Glomerular endothelial cell (primary cell): ENCODE measurements at places on chromosomes 1 and 21. TPM values are rescaled to one million over a fixed set of nuclear protein-coding genes. Genes with fewer than 3 reads are reported as not detected.

The C1orf198 gene
- total RNA-seq: 34.1 and 83.2 TPM in 2 replicates

The RSPO1 gene
- total RNA-seq: not detected in 2 replicates

- no peak for DNase-seq
Measured at GRCh38 chr21:32548978-32549377, 36.3 kb downstream of the TCP10L start.

DNA sequence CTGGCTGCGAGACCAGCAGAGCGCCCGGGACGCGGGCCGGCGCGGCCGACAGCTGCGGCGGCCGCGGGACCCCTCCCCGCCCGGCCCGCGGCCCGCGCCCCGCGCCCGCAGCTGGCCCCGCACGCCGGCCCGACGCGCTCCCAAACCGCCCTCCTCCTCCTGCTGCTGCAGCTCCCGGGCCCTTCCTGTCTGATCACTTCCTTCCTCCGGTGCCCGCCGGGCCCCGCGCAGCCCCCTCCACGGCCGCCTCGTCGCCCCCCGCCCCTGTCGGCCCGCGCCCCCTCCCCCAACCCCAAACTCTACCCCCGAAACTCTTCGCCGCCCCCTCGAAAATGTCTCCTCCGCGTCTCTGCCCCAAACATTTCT lies 594 bp downstream of the LUZP1 start:
- DNase-seq: no peak

DNA sequence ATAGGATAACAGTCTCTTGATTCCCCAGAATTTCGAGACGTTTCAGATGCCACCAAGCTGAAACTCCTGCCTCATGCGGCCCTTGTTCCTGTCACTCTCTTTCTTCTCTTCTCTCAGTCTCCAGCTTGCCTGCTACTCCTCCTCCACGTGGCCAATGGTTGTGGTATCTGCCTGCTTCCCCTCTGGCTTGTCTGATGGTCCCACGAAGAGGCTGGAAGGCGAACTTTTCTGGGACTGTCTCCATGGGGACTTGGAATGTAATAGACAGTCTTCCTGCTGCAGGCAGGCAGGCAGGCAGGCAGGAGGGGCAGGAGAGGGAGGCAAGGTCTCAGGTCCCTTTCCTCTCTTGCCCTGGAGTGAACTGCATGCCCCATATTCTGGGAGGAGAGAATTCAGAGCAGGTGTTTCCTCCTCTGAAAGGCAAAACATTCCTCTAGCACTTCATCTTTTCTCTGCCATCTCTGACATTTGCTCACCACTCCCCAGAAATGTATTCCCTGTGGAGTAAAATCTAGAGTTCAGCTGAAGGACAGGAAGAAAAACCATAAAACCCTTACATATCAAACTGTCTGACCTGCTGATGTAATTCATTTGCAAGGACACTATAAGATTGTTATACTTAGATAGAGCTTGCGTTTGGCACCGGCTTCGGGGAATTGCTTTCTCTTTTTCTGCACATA lies 64.1 kb upstream of the GNG12 start:
- no peak for DNase-seq

DNA sequence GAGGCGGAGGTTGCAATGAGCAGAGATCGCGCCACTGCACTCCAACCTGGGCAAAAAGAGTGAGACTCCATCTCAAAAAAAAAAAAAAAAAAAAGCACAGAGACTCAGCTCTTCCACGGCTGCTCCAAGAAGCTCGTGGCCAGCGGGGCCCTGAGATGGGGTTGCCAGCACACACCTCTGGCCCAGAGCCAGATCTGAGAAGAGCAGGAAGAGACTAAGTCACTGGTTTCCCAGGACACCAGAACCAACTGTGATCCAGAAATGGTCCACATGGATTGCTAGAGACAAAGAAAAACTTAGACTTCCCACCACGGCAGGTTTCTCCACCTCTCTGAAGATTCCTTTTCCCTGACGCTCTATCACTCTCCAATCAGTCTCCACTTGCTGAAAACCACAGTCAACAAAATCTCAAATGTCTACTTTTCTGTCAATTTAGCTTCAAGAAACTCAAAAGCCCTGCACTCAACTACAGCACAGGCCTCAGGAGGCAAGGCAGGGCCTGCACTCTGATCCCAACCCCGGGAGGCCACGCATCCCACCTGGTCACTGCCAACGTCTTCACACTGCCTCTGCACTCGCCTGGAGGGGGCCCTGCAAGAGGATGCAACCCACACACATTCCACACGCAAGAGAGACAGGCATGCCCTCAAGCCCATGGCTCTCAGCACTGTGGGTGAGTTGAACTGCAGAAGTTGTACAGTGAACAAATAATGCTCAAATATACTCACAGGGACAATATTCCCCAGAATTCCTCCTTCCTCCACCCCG lies 79.0 kb downstream of the NPHP4 start:
- no peak for DNase-seq

DNA sequence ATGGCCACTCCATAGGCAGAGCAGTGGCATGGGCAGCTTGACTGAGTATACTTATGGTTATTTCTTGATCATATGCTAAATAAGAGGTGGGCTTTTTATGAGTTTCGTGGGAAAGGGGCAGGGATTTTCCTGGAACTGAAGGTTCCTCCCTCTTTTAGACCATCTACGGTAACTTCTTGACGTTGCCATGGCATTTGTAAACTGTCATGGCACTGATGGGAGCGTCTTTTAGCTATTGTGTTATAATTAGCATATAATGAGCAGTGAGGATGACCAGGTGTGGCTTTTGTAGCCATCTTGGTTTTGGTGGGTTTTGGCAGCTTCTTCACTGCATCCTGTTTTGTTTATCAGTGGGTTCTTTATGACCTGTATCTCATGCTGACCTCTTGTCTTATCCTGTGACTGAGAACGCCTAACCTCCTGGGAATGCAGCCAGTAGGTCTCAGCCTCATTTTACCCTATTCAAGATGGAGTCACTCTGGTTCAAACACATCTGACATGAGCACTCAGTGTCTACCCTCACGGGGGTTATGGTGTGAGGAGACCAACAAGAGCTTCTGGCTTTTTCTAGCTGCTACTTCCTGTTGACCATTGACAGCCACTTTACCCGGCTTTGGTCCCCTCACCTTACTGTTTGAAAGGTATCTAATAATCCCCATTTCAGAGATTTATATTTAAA lies 71.7 kb downstream of the GALNT2 start:
- no peak for DNase-seq

DNA sequence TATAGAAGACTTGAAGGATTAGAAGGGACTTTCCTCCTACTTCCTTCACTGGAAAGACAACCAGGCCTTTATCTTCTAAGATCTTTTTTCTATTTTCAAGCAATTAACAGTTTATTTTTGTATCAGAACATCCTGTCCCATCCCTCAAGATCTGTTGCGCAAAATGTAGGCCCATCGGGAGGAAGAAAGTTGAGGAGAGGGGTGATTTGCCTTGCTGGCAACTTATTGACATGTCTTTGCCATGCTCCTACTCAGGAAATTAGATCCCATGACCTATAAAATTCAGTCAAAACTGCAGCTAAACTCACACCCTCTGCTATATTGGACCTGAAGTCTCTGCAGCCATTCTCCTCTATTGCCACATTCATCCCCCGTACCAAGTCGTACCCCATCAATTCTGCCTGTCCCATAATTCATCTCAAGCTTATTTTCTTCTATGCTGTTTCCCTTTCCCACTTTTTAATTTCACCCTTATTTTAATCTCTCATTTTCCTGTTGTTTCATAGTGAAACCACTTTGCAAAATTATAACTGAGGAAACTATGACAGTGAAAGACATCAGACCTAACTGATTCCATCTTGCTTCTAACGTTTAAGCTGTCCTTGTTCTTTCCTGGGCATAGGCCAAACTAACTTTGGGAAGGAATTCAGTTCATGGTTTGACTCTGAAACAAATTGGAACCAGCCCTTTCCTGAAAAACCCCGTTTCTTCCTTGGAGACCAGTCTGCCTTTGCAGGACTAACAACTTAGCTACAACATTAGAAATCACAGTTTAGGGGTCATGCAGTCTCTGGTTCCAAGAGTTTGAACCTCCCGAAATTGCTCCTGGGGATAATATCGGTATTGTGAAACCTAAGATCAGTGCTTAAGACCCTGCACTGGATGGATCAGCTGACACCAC lies 195.7 kb upstream of the PTBP2 start:
- no peak for DNase-seq

- no peak for DNase-seq
Measured at GRCh38 chr1:207691841-207692240, 46.9 kb downstream of the CR1L start.

- no peak for DNase-seq
Measured at GRCh38 chr1:105779727-105780126, 1276.7 kb upstream of the PRMT6 start.

The HSPG2 gene
- 2,040 and 3,652 TPM in 2 replicates for total RNA-seq

DNA sequence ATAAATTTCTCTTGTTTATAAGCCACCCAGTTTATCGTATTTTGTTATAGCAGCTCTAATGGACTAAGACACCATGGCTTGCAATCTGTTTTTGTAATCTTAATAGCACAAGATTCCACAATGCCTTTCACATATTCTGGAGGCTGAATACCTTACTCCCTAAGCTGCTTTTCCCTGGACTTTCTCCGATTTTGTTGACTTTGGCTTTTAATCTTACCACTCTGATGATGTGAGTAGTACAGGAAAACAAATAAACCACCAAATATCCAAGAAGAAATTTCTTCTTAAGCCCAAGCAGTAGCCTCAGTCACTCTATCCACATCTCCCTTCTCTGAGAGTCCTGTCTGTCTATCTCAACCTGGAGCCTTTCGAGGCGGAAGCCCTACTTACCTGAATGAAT lies 838.6 kb downstream of the LTN1 start:
- no peak for DNase-seq

The RGS13 gene
- not detected in 2 replicates for total RNA-seq

DNA sequence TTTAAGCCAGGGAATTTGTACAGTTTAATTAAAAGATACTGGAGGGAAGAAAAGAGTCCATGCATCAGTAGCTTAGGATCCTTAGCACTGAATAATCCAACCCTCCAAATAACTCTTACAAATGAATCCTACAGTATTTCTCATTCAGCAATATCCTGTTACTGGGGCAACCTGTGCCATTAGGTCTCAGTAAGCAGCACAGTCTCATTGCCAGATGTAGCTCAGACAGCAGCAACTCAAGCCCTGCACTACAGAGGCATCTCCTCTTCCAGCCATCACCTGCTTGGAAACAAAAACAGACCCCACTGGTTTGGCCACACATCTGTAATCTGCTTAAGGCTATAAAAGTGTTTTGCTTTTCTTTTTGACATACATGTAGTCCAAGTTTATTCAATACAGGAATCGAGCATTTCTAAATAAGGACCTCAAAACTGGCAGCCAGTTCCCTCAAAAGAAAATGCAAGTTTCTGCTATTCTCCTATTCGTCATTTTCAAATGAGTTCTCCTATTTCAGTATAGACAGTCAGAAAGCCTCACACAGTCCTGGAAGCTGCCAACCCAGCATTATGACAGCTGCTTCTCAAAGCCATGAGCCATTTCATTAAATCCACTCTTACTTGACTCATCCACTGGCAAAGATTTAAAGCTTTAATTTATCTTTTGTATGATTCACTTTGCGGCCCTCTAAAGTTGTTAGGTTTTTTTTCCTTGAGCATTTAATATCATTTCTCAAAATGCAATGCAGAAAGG lies 129.0 kb downstream of the APP start:
- DNase-seq: no peak

GRCh38 chr1:224406216-224406615 lies 28.4 kb downstream of the WDR26 start:
- DNase-seq: no peak

DNA sequence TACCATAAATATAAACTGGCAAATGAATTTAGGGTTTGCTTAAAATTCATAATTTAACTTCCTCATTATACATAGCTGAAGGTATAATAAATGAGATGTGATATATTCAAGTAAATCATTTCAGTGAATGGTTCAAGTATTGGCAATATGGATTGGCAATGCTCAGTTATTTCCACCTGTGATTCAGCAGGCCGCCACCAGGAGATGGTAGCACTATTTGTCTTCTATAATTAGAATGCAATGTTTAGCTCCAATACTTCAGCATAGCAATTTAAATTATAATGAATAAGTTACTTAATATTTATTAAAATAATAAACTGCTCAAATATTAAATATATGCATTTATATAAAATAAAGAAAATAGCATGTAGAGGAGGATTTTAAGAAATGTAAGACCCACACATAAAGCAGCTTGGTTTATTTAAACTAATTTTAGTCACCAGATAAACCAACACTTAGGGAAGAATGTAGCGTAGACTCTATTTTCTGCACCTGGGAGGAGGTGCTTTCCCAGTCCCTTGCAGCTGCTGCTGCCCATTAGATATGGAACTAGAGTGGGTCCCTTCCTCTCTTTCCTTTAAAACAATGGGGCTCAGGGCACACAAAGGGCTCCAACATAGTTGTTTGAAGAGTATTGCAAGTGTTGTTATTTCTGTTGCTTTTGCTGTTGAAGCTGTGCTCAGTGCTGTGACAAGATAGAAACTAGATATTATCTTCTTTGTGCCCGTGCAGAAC lies 62.1 kb downstream of the PLPPR4 start:
- no peak for DNase-seq

- DNase-seq: no peak
Measured at GRCh38 chr1:42340093-42340492, 5.1 kb upstream of the FOXJ3 start.

The F5 gene
- total RNA-seq: not detected in 2 replicates

DNA sequence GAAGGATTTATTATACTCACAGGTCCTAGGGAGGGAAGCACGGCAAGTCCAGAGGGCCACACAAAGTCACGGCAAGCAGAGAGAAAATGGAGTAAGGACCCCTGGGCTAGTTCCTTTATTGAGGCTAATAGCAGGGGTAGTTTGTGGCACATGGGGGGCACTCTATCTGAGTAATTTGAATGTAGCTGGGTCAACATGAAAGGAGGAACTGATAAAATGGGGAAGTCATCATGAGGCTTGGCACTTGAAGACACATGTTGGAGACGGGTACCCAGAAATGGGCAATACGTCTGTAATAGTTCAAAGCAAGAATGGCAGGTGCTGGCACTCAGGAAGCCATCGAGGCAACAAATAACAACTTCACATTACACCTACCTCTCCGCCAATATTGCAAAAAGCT lies 1136.4 kb downstream of the MRPL39 start:
- DNase-seq: no peak

The NOTCH2 gene
- total RNA-seq: 27.6 and 48.8 TPM in 2 replicates

The C1orf115 gene
- total RNA-seq: 20.4 and 21.8 TPM in 2 replicates

DNA sequence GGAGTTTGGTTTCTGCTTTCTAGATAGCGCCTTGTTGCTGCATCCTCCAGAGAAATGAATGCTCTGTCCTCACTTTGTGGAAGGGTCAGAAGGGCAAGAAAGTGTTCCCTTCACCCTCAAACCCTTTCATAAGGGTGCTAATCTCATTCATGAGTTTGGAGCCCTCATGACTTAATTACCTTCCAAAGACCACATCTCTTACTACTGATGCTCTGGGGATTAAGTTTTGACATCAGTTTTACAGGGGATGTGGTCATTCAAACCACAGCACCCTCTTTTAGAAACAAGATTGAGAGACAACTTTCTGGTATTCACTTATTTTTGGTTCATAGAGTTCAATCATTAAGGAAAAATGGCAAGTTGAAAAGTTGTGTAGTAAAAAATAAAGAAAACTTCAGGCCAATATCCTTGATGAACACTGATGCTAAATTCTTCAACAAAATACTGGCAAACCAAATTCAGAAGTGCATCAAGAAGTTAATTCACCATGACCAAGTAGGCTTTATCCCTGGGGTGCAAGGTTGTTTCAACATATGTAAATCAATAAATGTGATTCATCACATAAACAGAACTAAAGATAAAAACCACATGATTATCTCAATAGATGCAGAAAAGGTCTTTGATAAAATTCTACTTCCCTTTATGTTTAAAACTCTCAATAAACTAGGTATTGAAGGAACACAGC lies 442.1 kb downstream of the PTBP2 start:
- no peak for DNase-seq

- DNase-seq: no peak
Measured at GRCh38 chr21:23837564-23837963, 1769.7 kb downstream of the MRPL39 start.
